Aorta (tissue), 5 donors: ENCODE measurements at places on chromosomes 7 and 10. TPM values are rescaled to one million over a fixed set of nuclear protein-coding genes. Genes with fewer than 3 reads are reported as not detected.

DNA sequence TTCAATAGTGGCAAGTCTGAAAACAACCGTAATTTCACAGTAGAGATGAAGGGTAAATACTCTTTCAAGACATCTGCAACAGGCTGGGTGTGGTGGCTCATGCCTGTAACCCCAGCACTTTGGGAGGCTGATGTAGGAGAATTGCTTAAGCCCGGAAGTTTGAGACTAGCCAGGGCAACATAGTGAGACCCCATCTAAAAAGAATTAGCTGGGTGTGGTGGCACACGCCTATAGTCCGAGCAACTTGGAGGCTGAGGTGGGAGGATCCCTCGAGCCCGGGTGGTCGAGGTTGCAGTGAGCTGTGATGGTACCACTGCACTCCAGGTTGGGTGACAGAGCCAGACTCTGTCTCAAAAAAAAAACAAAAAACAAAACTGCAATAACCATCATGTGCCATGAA lies 71.8 kb downstream of the PFKFB3 start:
- DNase-seq = no peak

DNA sequence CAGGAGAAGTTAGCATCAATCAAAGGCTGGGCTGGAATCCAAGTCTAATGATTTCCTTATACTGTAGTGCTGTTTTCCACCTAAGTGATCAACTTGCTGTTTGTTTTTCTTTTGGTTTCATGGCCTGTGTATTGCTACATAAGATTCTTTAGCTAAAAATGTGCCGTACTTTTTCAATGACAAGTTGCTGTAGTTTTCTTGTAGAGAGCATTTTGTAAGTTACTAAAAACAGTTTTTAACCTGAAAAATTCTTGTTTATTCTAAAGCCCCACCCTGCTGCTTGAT lies 1.3 kb downstream of the HELLS start:
- no peak for DNase-seq

DNA sequence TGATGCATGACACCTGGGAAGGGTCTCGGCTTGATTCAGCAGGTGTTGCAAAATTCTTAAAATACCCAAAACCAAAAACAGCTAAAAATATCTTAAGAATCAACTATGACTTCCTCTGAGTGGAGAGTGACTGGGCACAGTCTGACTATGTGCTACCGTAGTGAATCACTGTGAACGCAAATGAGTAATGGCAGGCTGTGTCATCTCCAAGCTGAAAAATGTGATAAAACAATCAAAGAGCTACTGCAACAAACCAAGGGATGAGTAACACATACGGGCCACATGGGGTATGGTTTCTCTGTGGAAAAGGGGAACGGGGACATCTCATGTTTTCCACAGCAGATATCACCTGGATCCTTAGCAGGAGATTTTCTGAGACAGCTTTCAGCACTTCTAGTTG lies 127.5 kb downstream of the ABCA13 start:
- DNase-seq = no peak

- DNase-seq = no peak
Observed at GRCh38 chr7:96521068-96521894, 188.4 kb downstream of the SEM1 start.

DNA sequence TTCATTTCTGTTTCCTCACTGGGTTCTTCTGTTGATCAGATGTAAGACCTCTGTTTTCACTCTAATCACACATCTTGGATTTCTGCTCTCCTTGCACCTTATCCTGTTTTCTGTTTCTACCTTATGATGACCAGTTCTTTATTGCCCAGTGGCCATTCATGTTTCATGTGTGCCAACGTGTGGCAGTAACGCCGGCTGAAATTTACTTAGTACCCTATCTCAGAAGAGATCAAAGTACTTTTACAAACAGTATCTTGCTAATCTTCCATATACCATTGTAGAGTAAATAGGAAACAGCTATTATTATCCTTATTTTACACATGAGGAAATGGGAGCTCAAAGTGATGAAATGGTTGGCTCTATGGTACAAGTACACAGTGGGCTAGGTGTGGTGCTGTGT lies 74.0 kb downstream of the GATA3 start:
- no peak for DNase-seq

DNA sequence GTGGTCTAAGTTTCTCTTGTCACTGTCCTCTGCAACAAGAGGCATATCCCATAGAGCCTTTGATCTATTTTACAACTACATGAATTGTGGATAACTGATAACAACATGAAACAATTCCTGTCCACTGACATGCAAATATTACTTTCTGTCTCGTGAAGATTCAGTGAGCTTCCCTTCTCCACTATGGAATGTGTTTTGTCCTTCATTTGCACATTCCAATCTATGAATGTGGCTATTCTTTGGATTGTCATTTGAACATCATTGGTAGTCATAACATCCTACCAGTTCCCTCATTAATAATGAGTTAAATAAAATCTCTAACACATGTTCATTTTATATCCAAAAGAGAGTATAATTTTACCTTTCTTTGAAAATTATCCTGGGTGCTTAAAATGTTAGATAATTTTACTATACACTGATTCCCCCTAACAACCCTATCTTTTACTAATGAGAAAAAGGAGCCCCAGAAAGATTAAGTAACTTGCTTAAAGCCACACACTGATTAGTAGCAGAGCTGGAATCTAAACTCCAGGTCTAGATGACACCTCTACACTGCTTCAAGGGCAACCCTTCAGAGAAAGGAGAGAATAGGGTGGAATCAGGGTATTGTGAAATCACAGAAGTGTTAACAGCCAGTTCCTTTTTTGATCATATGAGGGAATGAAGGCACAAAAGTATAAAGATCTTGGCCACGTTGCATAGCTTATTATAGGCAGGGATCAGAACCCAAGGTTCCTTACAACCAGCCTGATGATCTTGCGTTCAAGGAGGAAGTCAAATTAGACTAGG lies 39.1 kb downstream of the PDE1C start:
- DNase-seq = no peak

DNA sequence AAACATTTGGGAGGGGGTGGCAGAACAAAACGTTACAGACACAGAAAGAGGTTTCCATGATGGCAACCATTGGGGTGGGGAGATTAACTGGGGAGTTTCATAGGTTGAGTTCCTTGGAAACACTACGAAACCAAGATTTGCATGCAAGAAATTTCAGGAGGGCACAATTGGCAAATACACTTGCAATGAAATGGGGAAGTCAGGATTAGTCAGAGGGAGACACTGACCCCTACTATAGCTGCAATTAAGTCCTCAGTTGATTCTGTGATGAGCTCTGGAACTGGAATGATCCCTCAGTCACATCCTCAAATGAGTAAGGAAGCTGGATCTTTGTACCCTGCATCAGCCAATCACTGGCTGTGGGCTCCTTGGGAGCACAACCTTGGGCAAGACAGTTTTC lies 22.1 kb downstream of the CPEB3 start:
- no peak for DNase-seq

- DNase-seq = no peak
Observed at GRCh38 chr7:31028417-31028992, 23.6 kb upstream of the ADCYAP1R1 start.

DNA sequence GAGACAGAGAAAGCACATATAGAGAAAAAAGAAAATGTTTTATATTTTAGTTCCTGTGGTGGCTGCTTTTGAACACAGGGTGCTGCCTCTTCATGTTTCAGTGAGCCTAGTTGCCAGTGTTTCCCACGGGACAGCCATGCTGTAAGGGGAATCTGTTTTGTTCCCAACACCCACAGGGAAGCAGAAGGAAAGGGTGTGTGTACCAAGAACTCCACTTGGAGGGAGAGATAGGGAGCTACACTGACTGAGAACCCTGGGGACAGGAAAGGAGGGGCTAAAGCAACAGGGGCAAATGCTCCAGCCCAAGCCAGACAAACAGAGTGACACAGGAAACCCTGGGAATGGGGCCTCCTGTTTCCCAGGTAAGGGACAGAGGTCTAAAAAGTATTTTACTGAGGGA lies 40.2 kb downstream of the FRMPD2 start:
- no peak for DNase-seq

DNA sequence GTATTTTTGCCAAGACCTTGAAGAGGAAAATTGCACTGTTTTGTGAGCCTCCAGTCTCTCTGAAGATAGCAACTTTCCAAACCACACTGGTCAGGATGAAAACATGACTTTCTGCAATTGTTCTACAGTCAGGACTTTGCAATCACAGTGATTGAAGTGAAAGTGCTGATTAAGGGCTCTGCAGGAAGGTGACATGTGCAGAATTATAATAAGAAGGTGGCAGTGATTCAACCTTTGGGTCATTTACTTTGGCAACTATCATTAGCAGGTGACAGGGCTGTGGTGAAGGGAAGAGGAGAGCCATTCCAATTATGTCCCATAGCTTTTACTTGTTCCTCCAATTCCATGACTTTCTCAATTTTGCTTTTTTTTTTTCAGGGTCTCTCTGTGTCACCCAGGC lies 350.0 kb upstream of the FZD8 start:
- DNase-seq = no peak

- DNase-seq = no peak
Observed at GRCh38 chr7:148620749-148621359, 30.3 kb downstream of the C7orf33 start.

GRCh38 chr7:114416129-114416990 lies 1.7 kb downstream of the FOXP2 start:
- DNase-seq = no peak

- no peak for DNase-seq
Observed at GRCh38 chr7:132080967-132081668, 495.2 kb downstream of the PLXNA4 start.

- no peak for DNase-seq
Observed at GRCh38 chr7:77935652-77936348, 137.2 kb downstream of the PHTF2 start.

GRCh38 chr10:47402641-47403301 lies 18.7 kb upstream of the ZNF488 start:
- peak; percentile 83 for DNase-seq

- DNase-seq = no peak
Observed at GRCh38 chr7:14303536-14303935, 314.1 kb upstream of the ETV1 start.

GRCh38 chr10:104255311-104255981 lies 754 bp downstream of the GSTO1 start:
- DNase-seq = no peak

GRCh38 chr10:28427376-28427775 lies 105.5 kb upstream of the WAC start:
- no peak for DNase-seq

DNA sequence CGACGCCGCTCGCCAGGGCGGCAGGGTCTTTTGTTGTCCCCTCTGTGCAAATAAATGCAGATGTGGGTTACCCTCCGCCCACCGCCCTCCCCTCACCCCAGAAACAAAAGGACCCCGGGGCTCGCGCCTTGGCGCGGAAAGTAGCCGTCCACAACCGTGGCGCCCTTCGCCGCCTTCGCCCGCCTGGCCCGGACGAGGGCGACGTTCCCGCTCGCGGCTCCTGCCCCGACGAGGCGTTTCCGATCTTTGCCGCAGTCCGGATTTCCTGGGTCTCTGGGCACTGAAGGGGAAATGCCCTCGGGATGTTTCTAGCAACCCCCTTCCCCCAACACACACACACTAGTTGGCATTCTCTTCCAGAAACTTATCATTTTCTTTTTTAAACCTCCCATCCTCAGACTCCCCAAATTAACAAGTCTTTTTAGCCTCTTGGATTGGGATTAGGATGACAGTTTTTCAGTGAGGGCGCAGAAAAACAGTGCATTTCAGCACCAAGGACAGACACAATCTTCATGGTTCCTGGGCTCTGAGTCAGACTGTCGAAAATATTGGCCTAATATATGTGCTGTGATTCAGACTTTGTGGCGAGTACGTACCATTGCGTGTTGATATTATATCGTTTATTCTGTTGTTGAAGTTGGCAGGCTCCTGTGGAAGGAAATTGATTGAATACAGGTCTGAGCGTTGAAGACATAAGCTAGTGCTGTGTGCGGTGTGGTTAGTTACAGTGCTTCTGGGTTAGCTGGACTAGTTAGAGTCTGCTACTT lies 771 bp downstream of the PHYHIPL start:
- DNase-seq = peak; percentile 29

DNA sequence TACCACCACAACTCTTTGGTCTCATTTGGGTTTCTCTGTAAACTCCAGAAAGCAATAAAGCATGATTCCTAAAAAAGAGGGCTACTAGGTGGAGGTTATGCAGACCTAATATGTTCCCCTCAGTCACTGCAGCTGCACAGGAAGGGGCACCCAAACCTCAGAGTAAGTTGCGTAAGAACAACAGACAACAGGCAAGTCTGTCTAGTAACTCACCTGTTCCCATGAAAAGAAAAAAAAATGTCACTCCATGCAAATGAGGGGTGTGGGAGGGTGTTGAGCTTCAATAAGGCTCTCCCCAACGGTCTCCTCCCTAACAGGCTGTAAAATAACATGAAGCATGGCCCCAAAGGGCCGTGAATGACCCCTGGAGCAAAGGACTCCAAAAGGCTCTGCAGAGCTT lies 461.4 kb downstream of the KCNMA1 start:
- DNase-seq = no peak

GRCh38 chr7:74063223-74063641 lies 20.4 kb upstream of the LIMK1 start:
- DNase-seq = peak; percentile 52

GRCh38 chr10:110887560-110887959 lies 15.8 kb downstream of the PDCD4 start:
- no peak for DNase-seq

DNA sequence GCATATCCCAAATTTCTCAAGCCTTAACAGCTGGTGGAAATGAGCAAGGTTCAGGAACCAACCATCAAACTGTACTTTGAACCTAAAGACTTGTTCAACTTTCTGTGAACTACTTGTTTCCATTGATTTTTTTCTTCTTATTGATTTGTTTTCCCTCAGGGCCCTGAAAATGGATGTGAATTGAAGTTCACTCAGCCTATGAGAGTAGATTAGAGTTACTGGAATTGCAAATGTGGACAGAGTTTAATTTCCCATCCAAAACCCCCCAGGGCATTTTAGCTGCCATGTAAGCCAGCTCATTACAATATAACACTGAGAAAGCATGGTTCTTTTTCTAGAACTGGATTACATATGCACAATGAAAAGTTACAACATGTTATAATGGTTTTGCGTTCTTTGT lies 1105.7 kb downstream of the REEP3 start:
- no peak for DNase-seq

The MYL7 gene
- total RNA-seq = not detected

The STK31 gene
- 0.94 TPM for total RNA-seq

The CWF19L1 gene
- 21.6 TPM for total RNA-seq

The EMX2 gene
- total RNA-seq = 1.6 TPM

The KLLN gene
- 0.29 TPM for total RNA-seq

The GIMAP7 gene
- 28.6 TPM for total RNA-seq

The DRGX gene
- not detected for total RNA-seq

The PDK4 gene
- 34.1 TPM for total RNA-seq
